IPS-NIHi11 (cell line): ENCODE measurements at places on chromosomes 6 and 20.

DNA sequence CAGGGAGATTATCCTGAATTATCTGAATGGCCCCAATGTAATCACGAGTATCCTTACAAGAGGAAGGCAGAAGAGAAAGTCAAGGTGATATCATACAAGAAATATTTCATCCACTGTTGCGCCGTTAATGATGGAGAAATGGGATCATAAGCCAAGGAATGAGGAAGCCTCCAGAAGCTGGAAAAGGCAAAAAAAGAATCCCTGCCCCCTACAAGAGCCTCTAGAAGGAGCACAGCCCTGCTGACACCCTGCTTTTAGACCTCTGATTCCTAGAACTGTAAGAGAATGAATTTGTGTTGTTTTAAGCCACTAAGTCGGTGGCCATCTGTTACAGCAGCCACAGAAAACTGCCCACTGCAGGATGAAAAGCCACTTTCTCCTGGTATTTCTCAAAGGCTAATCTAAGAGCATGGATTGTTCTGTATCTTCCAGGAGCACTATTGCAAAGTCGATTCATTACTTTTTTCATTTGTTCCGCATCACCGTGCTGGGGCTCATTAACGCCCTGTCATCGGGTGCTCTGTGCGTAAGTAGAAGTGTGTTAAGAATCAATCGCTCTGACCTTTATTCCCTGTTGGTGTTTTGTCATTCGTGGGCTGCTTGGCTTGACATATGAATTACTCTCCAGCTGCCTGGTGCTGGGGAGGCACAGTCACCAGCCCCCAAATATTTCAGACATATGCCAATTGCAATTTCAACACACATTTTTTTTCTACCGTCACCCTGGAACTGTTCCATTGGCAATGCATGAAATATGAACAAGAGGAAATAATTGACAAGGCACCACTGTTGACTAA lies 117.0 kb downstream of the PCSK2 start:
- DNase-seq, result no peak

- DNase-seq, result no peak
Measured at GRCh38 chr6:129102741-129103140, 219.8 kb downstream of the LAMA2 start.

GRCh38 chr6:167497428-167498056 lies 172.7 kb downstream of the TTLL2 start:
- no peak for DNase-seq

DNA sequence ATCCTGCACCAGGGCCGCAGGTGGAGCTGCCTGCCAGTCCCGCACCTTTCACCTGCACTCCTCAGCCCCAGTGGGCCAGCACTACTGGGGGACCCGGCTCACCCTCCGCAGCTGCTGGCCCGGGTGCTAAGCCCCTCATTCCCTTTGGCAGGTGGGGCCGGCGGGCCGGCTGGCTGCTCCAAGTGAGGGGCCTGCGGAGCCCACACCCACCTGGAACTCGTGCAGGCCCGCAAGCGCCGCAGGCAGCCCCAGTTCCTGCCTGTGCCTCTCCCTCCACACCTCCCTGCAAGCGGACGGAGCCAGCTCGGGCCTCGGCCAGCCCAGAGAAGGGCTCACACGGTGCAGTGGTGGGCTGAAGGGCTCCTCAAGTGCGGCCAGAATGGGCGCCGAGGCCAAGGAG lies 199.0 kb upstream of the HS3ST5 start:
- no peak for DNase-seq

- DNase-seq, result no peak
Measured at GRCh38 chr20:2170404-2170803, 68.8 kb downstream of the STK35 start.

GRCh38 chr6:161115468-161115867 lies 123.9 kb downstream of the MAP3K4 start:
- DNase-seq, result no peak
